ENCODE measurements at places on chromosomes 5 and 9.

DNA sequence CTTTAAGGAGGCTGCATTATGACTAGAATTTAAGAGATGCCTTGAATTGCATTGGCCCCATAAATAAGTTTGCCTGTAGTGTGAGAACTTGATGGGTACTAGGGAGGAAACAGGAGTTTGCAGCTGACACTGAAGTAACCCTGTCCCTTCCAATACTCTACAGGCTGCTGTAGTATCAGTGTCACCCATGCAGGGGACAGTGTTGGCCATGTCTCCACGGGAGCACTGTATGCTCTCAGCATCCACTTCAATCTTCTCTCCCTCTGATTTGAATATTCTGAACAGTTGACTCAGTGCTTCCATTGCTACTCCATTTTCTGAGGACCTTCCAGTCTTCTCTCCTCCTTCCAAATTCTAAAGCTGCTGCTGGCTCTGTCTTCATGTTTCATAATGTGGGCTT lies 11.4 kb upstream of the IFNA14 start:
- DNase-seq, result no peak

- DNase-seq, result no peak
These were observed 98.5 kb downstream of the ARSB start for GRCh38 chr5:78886341-78887230.

DNA sequence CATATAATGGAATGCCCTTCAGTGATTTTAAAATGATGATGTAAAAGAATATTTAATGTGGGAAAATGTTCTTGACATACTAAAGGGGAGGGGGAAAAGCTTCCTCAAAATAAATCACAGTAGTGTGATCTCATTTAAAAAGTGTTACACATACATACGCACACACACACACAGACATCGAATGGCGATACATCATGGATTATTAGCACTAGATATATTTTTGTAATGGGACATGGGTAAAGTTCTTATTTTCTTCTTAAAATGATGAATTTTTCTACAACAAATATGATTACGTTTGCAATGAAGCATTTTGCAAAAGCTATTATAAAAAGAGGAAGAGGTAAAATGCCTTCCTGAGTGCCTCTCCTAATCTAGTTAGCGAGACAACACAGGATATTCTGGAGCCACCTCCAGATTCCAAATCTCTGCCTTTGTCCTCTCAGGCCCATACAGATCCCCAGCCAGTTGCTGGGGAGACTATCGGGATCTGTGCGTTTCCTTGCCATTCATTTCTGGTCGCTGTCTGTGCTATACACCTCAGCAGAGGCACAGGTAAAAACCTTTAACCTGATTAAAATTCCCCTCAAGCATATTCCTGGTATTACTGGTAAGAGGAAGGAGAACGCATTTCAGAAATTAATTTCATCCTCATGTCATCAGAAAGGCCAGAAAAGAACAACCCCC lies 69.6 kb downstream of the SLC28A3 start:
- no peak for DNase-seq

DNA sequence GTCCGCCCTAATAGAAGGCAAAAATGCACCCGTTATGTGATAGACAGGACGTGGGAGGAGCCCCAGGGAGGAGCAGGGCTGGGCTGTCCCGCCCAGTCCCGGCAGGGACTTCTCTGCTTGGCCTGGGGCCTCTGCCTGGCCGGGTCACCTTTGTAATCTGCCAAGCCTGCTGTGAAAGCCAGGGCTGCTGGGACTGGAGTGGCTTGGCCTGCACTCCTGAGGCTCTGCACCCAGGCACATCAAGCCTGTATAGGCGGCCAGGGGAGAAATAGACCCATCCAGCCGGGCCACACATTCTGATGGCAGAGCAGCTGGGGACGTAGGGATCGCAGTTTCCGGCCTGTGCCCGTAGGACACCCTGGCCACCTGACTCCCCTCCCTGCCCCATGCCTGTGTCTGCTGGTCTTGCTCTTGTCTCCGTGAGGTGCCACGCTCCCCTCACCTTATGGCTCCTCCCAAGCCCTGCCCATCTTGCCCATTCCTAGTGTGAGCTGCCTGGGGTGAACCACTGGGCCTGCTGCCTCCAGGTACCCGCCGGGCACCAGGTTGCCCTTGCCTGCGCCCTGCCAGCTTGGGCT lies 28.1 kb downstream of the DYNC2I2 start:
- no peak for DNase-seq

GRCh38 chr9:72990397-72991182 lies 37.7 kb upstream of the ALDH1A1 start:
- no peak for DNase-seq

GRCh38 chr9:132774886-132775285 lies 103.2 kb downstream of the AK8 start:
- DNase-seq, result no peak

DNA sequence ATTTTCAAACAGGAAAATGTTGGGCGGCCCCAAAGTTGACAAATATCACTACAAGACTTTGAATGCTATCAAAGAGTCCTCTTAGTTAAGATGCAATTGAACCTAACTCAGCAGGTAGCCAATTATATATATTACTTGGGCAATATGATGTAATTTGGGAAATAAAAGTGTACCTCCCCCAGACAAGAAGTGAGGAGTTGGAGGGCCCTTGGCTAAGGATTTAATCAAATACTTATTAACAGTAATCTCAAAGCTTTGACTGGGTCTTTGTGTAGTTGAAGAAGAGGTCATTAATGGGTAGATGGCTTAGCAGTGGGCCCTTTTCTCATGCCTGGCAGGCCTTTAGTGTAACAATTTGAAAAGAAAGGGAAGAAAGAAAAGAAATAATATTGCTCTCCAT lies 599.0 kb downstream of the CSNK1G3 start:
- no peak for DNase-seq

GRCh38 chr5:169796731-169797130 lies 159.7 kb downstream of the DOCK2 start:
- no peak for DNase-seq

DNA sequence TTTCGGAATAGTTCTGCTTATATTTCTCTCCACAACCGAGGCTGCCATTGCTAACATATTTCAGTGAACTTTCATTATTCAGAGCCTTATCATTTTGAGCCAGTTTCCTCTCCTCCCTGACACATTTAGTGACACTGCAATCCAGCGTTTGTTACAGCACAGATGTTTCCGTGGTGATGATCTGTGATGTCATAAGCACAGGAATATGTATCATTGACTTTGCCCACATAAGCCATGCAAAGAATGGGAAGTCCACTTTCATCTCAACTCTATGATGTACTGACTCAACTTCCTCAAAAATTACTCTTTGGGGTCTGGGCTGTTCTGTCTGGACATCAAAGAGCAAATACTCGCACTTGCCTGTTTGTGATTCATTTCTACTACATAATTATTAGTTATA lies 291.8 kb downstream of the EBF1 start:
- DNase-seq, result no peak

GRCh38 chr9:70923961-70924360 lies 197.5 kb downstream of the TRPM3 start:
- no peak for DNase-seq

DNA sequence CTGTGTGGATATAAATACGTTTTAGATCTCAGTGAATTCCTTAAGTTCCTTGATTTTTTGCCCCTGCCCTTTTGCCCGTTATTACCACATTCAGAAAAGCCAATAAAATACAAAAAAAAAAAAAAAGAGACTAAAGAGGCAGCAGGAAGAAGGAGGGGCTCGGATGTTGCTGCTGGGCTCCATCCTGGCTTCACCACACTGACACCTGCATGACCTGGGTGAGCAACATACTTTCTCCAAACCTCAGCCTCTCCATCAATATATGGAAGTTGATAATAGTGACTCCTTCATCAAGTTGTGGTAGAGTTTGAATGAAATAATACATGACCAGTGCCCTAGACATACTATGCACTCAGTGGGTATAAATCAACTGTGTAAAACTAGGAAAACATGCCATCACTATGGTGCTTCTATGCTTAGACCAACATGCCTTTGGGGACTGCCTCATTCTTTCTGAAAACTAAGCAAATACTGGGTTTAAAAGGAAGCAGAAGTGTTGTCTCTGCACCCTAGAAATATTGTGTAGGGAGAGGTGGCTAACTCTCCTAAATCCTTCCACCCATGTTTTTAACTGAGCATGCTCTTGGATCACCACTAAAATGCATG lies 243.0 kb downstream of the PIK3R1 start:
- no peak for DNase-seq

DNA sequence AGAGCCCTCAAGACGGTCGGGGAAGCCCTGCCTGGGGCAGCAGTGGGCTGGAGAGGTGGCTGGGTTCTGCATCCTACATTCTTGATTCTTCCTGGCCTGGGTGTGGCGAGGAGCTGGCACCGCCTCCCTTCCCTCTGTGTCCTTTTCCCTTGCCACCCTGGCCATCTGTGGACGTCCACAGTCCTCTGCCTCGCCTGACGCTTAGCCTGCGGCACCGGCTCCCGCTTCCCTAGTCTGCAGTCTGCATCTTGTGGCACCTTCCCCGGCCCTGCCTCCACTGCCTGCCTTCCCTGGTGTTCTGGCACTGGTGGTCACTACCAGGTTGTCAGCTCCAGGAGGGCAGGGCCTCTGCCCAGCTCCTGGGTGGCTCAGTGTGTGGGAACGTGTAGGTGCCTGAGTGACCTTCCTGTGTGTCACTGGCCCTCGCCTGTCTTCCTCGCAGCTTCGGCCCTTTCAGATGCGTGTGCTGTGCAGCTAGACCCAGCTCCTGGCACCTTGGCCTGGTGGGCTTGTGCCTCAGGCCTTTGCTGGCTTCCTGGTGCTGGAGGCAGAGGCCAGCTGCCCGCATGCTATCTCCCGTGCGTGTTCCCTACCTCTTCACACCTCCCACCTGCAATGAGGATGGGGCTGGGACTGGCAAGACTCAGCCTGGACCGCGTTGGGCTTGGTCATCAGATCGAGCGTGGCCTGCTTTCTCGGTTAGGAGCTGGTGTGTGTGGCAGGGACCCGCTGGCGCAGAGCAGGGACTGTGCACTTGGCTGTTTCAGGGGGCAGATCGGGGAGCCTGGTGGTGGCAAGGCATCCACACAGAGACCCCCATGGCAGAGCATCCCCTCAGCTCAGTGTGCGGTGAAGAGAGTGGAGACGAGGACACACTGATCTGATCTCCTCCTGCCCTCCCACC lies 20.9 kb downstream of the TRAF2 start:
- DNase-seq, result no peak

DNA sequence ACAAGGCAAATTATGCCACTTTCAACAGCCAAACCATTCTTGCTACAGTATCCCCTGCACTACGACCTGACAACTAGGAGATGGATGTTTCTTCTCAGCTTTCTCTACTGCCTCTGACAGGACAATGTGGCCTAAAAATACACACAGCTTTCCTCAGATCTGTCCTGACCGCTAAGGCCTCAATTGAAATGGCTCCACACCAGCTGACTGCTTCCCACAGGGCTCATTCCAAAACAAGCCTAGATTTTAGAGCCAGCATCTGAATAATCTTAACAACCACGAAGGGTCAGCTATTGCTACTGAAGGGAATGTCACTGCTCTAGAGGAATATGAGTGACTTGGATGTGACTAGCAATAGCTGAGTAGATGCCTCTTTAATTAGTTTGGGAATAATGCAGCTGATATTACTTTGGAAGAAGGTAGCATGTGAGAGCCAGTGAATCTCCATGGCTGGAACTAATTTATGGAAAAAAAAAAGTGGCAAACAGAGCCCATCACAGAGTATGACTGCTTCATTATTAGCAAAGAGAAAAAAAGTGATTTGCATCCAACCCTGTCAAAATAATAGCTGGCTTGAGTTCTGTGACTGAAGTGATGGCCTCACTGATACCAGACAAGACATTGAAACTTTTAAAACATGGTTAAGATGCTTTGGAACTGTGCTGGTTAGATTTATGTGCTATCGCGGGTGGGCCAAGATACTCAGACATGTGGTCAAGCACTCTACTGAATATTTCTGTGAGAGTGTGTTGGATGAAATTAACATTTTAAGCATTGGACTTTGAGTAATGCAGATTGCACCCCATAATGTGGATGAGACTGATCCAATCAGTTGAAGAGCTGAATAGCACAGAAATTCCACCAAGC lies 450.2 kb downstream of the NR2F1-AS1 start:
- no peak for DNase-seq

- peak; percentile 30 for DNase-seq
These were observed 51.2 kb downstream of the TARS1 start for GRCh38 chr5:33491941-33492340.

- DNase-seq, result no peak
These were observed at the start of gene DPYSL3 for GRCh38 chr5:147509710-147510651. Gene DPYSL3 (minus strand): TSS chr5:147510068. CDS start chr5:147509858, 210 bp downstream.

GRCh38 chr5:10676224-10676623 lies 84.8 kb downstream of the DAP start:
- no peak for DNase-seq

GRCh38 chr9:3825721-3826120 lies 299.9 kb upstream of the RFX3 start:
- DNase-seq, result no peak

- no peak for DNase-seq
These were observed at the start of gene TRAF1 for GRCh38 chr9:120926397-120926928. Gene TRAF1 (minus strand): TSS chr9:120926796. CDS start chr9:120926075, 721 bp downstream.

Measured in GM04503 (cell line).